Skin of body (tissue), 3 donors: ENCODE measurements at places on chromosomes 4 and X.

DNA sequence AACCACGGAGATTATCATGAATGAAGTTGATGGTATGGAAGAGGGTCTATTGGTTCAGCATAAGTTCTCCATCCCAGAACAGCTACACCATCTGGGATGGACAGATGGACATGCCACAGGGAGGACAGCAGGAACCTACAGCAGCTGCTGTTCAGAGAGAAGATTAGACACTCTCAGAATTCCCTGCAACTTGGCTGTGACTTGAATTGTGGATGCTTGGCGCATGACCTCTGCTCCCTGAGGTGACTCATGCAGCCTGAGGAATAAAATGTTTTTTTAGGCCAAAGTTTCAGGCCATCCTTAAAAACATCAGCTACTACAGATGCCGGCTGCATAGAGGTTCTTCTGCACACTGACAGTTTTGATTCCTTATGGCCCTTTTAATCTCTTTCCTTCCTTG is 97.3 kb downstream of the RS1 start:
- DNase-seq = no peak

GRCh38 chrX:120564925-120565324 is 4.2 kb upstream of the CUL4B start:
- no peak for DNase-seq

GRCh38 chr4:119227690-119228089 is 15.2 kb downstream of the USP53 start:
- no peak for DNase-seq

DNA sequence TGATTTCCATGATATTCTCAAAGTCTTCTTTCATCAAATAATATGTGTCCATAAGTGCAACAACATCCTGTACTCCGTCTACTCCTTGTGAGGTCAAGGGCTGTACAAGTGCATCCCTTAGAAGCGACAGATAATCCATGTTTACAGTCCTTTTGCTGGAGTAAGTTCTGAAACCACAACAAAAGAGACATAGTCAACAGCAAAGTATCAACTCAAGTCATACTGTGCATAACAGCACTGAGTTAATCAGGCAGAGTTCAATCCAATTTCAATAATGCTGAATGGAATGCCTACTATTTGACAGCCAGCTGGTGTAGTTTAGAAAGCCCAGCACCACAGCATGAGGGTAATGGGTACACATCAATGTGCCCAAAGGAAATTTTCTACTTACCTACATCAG is 74.5 kb downstream of the RFC1 start:
- DNase-seq = no peak

DNA sequence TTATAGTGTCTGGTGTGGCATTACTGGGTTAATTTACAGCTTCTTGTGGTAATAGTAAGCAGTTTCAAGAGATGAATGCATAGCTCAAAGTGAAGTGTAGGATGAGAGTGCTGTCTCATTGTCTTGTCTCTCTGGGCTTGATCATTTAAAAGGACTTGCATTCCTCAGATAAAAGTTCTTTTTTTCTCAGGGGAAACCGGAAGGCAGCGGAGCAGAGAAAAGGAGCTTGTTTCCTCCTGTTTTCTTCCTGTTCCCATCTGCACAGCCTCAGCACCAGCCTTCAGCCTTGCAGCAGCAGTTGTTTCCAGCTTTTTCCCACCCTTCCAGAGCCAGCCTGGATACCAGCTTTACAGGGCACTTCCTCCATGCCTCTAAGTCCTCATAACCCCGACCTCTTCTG is 61.4 kb upstream of the LGI2 start:
- DNase-seq = no peak

DNA sequence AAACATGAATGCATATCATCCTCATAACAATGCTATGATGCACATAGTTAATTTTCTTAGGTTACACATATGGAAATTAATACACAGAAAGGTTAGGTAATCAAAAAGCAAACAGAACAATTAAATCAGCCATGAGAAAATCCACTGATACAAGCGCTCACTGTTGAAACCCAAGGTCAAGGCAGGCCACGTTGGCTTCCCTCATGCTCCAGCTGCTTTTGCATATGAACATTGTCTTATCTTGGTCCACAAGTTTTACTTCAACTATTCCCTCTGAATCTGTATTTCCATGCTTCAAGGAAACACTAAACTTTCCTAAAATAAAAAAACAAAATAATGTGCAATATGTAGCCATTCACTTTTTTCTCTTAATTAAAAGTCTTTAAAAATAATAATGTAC is 34.5 kb upstream of the PLA2G12A start:
- no peak for DNase-seq

- DNase-seq = no peak
These were observed 46.2 kb downstream of the GPC4 start for GRCh38 chrX:133369065-133369464.

- DNase-seq = no peak
These were observed 7.8 kb downstream of the INTS6L start for GRCh38 chrX:135528254-135528653.

GRCh38 chr4:31482691-31483090 is 762.5 kb downstream of the PCDH7 start:
- no peak for DNase-seq

DNA sequence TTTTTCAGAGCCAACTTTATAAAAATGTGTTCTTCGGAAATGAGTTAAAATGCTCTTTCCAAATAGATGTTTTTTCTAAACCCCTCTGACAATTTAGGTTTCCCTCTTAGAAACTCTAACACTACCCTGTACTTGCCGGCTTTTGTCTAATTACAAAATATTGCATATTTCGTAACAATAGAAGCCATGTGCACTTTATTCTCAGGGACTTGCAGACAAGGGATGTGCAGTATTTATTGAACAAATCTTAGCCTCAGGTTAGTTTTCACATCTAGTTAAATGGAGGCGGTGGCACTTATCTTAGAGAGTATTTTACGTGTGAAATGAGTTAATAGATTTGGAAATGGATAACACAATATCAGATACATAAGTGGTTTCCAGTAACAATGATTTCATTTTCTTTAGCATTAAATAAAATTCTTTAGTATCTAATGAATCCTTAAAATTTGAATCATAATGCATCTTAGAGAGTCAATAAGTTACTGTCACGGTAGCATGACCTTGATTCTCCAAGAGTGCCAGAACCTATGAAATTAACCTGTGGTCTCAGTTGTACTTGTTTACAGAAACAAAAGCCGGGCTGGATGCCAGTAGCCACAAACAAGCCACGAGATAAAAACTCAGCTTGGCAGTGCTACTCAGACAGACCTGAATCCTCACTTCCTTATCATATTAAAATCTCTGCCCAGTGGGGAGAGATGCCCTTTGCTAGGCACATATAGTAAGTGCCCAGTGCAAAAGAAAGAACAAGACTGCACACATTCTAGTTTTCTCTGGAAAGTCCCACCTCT is 772 bp upstream of the PABPC4L start:
- DNase-seq = no peak

GRCh38 chrX:53283099-53283498 is 1.7 kb upstream of the IQSEC2 start:
- no peak for DNase-seq

DNA sequence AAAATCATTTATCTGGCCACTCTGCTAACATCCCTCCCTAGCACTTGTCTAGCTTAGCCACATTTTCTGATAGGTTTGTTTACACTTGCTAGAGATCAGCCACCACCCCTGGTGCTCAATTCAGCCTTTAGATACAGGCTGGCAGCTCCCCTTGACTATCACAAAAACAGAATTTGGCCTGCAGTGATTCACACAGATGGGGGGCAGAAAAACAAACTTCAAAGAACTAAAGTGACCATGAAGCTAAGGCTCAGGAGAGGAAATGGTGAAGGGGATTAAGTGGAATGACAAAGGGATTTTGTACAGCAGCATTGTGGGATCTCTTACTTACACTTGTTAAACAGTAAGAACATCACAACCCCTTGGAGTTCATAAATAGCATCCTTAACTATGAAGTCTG is 1718.0 kb upstream of the PCDH7 start:
- no peak for DNase-seq

GRCh38 chr4:100071506-100071905 is 118.8 kb downstream of the DDIT4L start:
- DNase-seq = no peak

GRCh38 chr4:10117359-10118047 is 904 bp upstream of the WDR1 start:
- DNase-seq = peak; percentile 77

DNA sequence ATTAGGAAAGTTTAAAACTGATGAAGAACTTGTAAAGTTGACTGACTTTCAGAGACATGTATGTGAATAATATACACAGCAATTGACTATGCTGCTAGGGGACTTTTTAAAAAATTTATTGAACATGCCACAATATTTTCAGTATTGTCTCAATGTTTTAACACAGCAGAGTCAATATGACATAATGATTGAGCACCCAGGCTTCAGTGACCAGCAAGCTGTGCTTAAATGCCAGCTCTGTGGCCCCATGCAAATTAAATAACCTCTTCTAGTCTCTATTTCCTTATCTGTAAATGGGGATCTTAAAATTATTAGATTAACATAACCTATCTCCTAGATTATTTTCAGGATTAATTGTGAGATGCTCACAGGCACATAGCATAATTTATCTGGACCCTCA is 56.8 kb upstream of the TXK start:
- no peak for DNase-seq

GRCh38 chrX:67892401-67892800 is 348.6 kb downstream of the AR start:
- DNase-seq = no peak

- no peak for DNase-seq
These were observed 87.7 kb upstream of the WWC2 start for GRCh38 chr4:183011213-183011907.

GRCh38 chr4:24850674-24851073 is 55.3 kb downstream of the SOD3 start:
- no peak for DNase-seq

GRCh38 chr4:1060121-1060520 is 48.7 kb downstream of the FGFRL1 start:
- DNase-seq = no peak

DNA sequence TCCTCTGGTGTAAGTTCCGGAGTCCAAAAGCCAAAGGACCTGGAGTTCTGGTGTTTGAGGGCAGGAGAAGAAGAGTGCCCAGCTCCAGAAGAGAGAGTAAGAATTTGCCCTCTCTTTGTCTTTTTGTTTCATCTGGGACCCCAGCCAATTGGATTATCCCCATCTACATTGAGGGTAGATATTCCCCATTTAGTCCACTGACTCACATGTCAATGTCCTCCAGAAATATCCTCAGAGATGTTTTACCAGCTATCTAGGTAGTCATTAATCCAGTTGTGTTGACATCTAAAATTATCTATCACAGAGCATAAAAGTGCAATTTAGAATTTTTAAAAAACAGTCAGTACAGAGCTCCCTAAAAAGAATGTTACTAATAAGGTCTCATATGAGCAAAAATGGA is 132.9 kb upstream of the TMEM47 start:
- DNase-seq = no peak
